ENCODE measurements at places on chromosomes 13 and 19.

DNA sequence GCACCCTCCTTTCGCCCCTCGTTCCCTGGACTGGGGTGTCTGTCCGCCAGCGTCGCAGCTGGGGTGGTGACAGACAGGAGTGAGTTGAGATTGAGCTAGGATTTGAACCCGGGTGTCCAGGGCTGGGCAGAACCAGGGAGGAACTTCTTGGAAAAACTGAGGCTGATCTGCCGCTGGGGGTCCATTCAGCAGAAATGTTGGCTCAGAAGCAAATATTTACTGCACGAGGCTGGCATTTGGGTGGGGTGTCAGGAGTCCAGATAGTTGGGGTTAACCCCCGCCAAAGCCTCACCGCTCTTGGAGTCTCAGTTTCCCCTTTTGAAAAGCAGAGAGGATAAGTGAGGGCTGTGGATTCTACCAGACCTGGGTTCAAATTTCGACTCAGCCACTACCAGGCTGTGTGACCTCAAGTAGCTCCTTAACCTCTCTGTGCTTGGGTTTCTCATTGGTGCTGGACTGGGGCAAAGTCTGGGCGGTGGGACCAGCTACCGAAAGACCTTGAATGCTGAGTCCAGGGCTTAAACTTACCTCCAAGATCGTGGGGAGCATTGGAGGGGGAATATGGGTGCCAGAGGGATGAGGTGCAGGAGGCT, 20.9 kb downstream of the MAST3 start:
- DNase-seq, result no peak

DNA sequence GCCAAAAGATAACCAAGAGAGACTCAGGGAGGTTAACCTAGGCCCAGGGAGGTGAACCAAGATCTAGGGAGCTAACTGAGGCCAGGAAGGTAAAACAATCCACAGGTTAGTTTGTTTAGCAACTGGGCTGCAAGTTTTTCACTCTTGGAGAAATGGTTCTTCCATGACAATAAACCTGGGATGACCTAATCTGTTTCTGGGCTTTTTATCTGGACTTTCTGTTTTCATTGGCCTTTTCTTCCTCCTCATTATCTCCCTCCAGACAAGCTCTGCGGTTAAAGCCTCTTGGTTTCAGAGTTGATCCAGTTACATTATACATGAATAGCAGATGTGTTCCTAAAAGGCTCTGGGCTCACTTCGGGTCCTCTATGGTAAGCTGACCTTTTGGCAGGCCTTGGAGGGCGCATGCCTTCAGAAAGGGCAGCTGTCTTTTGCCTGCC, 44.2 kb downstream of the PCDH8 start:
- DNase-seq, result no peak

- no peak for DNase-seq
Measured at GRCh38 chr19:41868120-41868988, 8.3 kb downstream of the RPS19 start.

DNA sequence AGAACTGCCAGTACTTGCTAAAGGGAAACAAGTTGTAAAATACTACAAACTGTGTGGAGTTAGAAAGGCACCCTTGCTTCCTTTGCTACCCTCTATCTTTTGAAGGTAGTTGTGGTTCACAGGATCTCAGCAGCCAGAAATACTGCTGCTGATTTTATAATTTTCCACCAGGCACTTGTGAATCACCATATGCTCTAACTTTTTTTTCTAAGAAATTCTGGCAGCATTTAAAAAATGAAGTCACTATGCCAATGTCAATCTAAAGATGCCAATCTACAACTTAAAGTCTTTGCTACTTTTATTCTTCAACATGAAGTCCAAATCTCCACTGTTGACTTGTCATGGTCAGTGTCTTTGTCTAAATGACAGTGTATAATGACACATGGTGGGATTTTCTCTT, 327.7 kb downstream of the ITGBL1 start:
- DNase-seq, result no peak

Measured in SW480 (cell line).